ENCODE measurements at places on chromosomes 1 and 21. TPM values are rescaled to one million over a fixed set of nuclear protein-coding genes. Genes with fewer than 3 reads are reported as not detected.

TBX19 gene
- total RNA-seq = 3.2 TPM

BEND5 gene
- total RNA-seq = 11.5 TPM

TAL1 gene
- not detected for total RNA-seq

OR2T11 gene
- total RNA-seq = not detected

PTCH2 gene
- total RNA-seq = 1.0 TPM

KRTAP7-1 gene
- total RNA-seq = not detected

SELE gene
- total RNA-seq = not detected

CORT gene
- total RNA-seq = 0.52 TPM

NBPF4 gene
- not detected for total RNA-seq

DENND4B gene
- total RNA-seq = 128 TPM

INKA2 gene
- total RNA-seq = 2.6 TPM

Data from activated CD4-positive, alpha-beta T cell treated with anti-CD3 and anti-CD28 coated beads, Interleukin-2, amount 10 ng/mL, durations not matched to agents 24 days and 14 days (primary cell).